ENCODE measurements at places on chromosomes 4 and X.

- no peak for DNase-seq
Observed at GRCh38 chr4:18934197-18934596, 912.6 kb upstream of the LCORL start.

DNA sequence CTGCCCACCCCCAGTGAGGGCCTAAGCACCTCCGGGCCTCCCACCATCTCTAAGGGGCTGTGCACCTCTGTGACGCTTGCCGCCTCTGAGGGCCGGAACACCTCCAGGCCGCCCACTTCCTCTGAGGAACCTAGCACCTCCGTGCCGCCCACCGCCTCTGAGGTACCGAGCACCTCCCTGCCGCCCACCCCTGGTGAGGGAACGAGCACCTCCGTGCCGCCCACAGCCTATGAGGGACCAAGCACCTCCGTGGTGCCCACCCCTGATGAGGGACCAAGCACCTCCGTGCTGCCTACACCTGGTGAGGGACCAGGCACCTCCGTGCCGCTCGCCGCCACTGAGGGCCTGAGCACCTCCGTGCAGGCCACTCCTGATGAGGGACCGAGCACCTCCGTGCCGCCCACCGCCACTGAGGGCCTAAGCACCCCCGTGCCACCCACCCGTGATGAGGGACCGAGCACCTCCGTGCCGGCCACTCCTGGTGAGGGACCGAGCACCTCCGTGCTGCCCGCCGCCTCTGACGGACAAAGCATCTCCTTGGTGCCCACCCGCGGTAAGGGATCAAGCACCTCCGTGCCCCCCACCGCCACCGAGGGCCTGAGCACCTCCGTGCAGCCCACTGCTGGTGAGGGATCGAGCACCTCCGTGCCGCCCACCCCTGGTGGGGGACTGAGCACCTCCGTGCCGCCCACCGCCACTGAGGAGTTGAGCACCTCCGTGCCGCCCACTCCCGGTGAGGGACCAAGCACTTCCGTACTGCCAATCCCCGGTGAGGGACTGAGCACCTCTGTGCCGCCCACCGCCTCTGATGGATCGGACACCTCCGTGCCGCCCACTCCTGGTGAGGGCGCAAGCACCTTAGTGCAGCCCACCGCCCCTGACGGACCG is 977 bp downstream of the MAGEE1 start:
- no peak for DNase-seq

DNA sequence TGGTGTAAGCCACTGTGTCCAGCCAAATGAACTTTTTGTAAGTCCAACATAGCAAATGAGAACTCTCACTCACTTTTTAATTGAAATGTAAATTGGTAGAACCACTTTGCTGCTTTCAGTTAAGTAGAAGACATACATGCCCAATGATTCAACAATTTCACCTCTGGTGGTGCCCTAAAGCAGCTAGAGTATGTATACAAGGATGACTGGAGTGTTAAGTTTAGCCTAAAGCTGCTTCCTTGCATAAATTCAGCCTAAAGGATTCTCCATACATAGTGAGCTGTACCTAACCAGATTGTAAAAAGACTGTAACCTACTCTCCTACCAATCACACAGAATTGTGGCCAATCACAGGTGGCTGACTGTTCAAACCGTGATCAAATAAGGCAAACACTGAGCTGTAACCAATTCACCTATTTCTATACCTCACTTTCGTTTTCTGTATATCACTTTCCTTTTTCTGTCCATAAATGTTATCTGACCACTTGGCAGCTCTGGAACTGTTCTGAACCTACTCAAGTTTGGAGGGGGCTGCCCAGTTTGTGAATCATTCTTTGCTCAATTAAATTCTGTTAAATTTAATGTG is 39.9 kb downstream of the PDS5A start:
- peak; percentile 8 for DNase-seq

DNA sequence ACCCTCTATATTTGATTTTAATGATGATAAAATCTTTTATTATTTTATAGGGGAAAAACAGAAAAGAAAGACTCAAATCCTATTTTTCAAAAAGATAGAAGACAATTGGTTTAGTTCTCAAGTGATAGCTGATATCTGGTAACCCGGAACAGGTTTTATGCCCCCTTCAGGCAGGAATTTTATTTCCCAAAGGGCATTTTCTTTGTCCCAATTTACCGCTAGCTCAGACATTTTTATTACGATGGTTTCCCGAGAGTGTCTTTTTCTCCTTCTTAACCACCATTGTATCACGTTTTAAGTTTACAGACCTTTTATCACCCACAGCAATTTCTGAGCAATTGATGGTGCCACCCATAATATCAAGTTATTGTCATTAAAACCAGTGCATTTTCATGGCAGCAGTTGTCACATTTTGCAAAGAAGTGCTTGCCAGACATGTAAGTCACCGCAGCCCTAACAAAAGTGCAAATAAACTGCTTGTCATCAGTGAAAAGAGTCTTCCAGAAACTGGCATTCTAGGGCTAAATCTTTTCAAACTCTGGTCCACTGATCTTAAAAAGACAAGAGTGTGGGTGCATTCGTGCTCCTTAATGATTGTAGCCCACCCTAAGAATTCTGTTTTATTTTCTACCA is 204.8 kb upstream of the VCX start:
- no peak for DNase-seq

- DNase-seq = no peak
Observed at GRCh38 chr4:3263053-3263875, 14.3 kb downstream of the MSANTD1 start.

DNA sequence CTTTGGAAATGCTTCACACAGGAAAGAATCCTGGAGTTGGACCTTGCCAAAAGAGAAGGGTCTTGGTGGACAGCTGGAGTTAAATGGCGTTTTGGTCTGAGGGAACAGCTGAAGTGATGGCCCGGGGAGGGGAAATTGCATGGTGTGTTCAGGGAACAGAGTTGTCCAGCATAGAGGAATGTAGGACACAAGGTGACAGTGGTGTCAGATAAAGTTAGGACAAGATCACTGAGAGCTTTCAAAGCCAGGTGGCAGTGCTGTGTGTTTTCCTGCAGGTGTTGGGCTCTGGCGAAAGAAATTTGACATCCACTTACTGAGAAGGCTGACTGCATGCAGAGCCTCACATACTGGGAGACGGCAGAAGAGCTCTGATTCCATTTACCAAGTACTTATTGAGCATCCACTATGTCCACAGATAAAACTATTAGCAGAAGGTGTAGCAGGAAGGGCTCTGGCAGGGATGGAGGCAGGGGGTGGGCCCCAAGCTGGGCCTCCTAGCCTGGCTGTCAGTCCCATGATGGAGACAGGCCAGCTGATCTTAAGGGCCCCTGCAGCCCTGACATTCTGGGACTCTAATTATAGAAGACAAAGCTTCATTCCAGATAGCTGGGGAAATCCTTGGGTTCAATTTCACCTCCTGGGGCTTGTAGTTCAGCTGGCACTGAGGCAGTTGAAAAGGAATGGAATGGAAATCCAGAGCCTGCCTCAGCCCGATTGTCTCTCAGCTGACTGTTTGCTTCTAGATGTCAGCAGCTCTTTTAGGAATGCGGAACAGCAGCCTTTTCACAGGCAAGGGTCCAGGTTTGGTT is 150.2 kb upstream of the MAMLD1 start:
- DNase-seq = no peak

DNA sequence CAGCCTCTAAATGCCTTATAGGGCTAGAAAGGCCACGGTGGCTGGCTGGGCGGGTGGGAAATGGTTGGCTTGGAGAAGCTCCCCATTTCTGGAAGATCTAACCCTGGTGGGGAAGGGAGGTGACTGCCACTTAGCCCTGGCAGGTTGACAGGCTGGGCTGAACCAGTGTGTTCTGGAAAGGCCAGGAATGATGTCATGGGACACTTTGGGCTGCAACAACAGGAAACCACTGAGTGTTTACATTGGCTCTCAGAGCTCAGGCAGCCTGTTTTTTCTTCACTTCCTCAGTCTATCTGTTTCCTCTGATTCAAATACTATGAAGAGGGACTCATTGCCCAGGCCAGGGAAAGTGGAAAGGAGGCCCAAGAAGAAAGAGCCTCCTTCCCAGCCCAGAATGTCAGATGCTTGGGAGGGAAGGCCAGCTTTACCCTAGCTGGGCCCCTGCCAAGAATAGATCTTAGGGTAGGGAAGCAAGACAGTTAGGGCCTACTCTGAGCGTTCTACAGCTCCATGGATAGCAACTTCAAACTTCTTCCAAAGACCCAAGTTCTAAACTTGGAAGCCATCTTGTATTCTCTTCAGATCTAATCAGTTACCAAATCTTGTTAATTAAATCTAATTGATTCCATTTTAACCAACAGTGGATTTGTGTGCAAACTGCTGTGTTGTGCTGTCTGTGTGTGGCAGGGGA is 65.8 kb upstream of the MSN start:
- no peak for DNase-seq

GRCh38 chr4:59341506-59341905 is 1858.6 kb upstream of the ADGRL3 start:
- no peak for DNase-seq
